ENCODE measurements at places on chromosomes 6 and 20.

GRCh38 chr6:143247586-143247985, 186.9 kb downstream of the AIG1 start:
- DNase-seq, result no peak

- DNase-seq, result no peak
Measured at GRCh38 chr20:7113577-7114466, 346.3 kb downstream of the BMP2 start.

GRCh38 chr6:79385333-79385732, 150.9 kb upstream of the HMGN3 start:
- DNase-seq, result no peak

DNA sequence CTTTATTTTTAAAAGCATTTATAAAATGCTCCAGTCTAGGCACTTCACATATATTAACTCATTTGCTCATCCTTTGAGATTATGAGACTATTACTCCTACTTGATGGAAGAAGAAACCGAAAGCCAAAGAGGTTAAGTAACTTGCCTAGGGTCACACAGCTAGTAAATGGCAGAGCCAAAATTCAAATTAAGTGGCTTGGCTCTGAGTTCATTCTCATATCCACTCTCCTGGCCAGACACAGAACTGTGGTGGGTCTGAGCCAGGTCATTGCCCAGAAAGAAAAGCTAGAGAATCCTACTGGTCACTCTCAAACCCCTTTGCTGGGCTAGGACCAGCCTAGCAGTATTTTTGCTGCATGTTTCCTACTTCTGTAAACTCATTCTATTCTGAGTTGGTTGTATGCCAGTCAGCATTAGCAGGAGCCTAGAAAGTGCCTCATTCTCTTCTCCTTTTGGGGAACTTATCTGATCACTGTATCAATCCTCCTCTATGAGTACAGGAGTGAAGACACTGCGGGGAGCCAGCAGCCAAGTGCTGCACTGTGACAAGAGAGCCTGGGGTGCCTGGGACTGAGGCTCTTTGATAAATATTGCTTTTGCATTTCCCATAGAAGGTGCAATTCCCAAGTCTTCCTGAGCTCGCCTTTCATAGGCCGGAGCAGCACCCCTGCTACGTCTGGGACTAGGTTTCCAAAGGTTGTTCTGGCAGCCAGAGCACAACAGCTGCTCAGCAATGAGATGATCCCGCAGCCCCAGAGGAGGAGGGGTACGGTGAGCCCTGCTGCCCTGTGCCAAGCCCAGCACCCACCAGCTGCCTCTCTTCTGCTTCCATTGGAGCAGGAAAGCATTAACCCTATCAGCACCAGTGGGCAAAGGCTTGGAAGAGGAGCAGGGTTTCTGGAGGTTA, 728.3 kb downstream of the MAFB start:
- no peak for DNase-seq

DNA sequence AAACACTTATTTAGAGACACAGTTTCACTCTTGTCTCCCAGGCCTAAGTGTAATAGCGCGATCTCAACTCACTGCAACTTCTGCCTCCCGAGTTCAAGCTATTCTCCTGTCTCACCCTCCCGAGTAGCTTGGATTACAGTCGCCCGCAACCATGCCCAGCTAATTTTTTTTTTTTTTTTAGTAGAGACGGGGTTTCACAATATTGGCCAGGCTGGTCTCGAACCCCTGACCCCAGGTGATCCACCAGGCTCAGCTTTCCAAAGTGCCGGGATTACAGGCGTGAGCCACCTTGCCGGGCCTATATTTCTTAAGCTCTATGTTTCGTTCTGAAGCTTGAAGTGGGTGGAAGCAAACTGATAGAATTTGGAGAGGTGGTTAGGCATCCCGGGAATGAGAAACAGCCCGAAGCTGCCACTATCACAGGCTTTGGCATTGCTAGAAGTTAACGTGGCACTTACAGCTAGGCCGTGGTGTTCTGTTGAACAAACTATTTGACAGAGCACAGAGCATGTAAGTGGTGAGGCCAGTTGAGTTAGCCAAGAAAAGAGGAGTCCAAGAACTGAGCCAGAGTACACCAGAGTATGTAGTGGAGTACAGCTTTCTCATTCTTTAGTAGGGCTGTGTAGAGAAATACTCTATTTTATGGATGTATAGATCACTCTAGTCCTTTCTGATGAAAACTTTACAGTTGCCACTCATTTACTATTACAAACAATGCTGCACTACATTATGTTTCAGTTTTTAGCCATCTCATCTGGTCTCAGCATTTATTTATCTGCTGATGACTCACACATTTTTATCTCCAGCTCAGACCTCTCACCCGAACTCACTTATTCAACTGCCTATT, 62.0 kb upstream of the HFE start:
- no peak for DNase-seq

DNA sequence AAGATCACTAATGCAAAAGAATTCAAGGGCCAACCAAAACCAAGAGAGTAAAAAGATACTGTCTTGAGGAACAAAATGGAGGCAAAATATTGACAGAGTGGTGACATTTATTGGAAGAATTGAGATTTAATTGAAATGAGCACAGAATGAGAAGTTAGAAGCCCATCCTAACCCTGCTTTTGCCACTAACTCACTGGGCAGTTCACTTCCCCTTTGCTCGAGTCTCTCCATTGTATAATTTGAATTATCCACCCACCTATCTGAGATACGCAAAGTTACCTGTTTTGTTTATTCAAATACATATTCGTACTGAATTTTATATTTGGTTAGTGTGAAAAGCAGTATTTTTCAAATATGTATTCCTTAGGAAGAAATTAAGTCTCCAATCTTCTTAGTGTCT, 204.5 kb upstream of the PRDM1 start:
- DNase-seq, result no peak

DNA sequence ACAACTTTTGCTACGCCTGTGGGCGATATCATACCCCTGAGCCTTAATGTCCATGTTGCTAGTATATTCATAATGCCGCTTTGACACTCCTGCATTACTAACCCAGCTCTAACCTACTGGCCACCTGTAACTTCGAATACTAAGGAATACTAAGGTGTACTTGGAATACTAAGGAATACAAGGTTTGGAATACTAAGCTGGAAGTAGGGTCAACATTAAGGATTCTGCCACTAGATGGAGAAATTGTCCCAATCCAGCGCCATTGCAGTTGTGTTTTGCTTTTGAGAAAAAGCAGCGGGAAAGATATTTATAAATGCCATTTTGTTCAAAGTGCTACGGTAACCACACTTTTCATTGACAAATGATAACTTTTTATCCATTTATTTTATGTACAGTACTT, 10.7 kb downstream of the TBXT start:
- DNase-seq, result no peak

DNA sequence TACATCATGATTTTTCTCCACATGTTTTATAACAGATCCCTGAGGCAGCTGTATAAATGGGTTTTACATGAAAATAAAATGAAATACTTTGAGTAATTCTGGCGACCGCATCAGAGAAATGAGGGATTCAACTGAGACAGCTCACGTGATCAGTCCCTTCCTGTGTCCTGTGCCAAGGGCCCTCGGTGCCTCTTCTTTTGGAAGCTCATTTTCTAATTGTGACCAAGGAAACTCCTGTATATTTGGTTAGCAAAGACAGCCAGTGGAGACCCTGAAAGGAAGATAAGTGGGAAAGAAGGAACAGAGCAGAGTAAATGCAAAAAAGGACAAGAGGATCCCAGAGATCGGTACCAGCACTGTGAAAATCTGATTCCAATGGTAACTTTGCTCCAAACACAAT, 129.9 kb downstream of the FYN start:
- no peak for DNase-seq

DNA sequence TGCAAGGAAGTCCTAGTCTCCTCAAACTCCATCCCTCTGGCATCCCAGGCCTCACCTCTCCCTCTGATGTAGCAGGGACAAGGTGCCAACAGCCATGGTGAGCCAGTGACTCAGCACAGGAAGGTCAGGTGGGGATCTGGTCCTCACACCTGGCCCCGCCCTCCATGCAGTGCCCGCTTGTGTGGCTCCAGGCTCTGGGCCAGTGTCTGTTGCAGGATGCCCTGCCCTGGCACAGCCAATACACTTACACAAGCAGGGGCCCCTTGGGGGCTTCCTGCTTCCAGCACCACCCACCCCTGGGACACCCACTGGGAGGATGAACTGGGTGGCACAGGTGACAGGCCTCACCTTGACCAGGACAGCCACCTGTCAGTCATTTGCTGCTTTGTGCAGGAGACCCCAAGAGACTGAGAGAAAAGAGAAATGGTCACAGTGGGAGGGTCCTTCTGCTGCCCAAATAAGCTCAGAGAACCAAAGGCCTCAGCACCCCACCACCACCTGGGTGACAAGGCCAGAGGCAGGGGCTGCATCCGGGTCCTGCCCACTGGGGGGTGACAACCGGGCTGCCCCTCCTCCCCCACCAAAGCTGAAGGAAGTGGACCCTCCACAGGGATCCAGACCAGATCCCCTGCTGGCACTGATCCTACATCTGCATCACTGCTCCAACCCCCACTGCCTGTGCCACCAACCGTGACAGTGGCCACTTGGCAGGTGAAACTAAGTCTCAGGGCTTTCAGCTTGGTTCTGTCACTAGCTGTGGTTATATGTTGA, 658.8 kb upstream of the DEFB115 start:
- no peak for DNase-seq

GRCh38 chr20:48603819-48604405, 223.9 kb downstream of the PREX1 start:
- no peak for DNase-seq

DNA sequence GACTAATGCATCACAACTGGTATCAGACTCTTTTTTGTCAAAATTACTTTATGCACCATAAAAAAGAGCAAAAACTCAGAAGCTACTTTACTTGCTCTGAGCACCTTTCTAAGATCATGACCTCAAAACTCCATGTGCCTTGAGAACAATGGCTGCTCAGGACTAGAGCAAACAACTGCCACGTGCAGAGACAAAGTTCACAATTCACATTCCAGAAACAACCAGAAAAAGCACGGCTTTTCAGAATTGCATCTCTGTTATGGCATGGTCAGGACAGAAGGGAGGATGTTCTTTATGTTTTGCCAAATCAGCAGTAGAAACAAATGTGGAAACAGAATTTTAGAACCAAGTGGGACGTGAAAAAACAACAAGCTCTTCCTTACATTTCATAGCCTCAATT, 70.5 kb downstream of the CNKSR3 start:
- DNase-seq, result no peak

DNA sequence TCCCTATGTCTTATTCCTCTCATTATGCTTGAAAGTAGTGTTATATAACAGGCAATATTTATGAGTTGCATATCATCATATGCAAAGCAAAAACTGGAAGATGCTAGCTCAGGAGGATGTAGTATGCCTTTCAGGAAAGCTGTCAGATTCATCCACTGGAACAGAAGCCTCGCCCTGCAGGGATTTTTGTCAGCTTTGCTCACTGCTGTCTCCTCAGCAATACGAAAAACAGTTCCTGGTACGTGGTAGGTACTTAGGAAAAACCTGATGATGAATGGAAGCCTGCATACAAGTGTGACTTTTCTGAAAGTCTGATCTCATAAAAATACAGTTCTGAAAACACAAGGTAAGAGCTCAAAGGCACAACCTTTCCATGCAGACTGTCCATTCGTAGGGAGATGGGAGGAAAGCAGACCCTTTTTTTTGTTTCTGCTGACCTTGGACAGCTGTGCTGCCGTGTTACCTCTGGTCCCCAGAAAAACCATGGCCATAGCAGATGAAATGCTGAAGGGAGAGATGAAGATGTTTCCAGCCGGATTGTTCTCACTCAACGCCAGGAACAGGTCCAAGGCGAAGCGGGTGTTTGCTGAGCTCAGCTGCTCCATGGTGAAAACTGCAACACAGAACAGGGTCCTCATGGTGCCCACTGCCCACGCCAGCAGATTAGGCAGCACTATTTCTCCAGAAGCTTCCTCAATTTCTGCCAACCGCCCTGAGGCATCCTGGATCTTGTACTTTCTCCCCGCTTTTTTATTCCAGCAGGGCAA, 1.5 kb downstream of the SERPINB1 start:
- no peak for DNase-seq

DNA sequence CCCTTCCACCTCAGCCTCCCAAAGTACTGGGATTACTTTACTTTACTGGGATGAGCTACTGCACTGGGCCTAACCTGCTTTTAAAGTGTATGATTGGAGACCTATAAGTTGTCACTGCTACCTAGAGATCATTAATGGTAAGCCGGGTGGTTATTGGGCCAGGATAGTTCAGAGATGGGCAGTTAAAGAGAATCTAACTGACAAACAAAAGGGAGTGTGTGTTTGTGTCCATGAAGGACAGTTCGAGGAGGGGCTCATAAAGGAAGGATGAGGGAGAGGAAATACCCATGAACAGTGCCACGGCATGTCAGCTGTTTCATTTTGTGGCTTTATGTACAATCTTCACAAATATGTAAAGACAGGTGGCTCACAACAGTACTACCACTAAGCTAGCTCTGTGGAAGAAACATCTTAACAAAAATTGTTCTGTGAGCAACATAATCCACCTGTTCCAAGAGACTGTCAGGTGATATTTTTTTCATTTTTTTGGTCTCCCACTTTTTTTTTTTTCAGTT, 69.7 kb upstream of the FAM8A1 start:
- DNase-seq, result no peak

GRCh38 chr6:137044366-137045221, at the start of gene IL20RA:
Gene IL20RA (minus strand): TSS chr6:137044965. CDS start chr6:137044728, 237 bp downstream.
- no peak for DNase-seq

DNA sequence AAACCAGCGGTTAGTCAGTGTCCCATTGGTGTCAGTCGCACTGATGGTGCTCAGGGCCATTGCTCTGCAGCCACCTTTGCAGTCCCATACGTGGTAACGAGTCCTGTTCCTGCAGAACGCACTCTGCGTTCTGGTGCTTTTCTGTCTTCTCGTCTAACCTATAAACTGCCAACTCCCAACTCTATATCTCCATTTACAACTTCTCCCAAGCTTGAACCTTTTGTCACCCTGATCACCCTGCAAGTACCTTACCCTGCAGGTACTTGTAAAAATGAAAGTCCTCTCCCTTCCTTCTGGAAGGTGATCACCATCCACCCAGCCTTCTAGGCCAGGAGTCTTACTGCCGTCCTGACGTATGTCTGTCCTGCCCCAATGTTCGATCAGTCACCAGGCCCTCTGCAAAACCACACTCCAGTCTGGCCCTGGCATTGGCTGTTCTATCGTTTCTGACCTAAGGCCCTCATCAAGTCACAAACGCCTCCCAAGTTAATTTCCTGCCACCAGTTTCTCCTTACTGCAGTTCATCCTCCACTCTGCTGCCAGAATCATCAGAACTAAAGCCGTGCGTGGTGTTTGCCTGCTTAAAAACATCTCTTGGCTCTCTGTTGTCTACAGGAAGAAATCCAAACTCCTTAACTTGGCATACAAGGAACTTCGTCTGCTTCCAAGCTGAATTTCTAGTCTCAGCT, 7.9 kb downstream of the RREB1 start:
- DNase-seq, result no peak

GRCh38 chr6:107152638-107153430, 37.5 kb upstream of the BEND3 start:
- DNase-seq, result no peak

All from effector CD4-positive, alpha-beta T cell (primary cell).